Right lung (tissue), 10 donors: ENCODE measurements at places on chromosomes 4 and X. TPM values are rescaled to one million over a fixed set of nuclear protein-coding genes. Genes with fewer than 3 reads are reported as not detected.

DNA sequence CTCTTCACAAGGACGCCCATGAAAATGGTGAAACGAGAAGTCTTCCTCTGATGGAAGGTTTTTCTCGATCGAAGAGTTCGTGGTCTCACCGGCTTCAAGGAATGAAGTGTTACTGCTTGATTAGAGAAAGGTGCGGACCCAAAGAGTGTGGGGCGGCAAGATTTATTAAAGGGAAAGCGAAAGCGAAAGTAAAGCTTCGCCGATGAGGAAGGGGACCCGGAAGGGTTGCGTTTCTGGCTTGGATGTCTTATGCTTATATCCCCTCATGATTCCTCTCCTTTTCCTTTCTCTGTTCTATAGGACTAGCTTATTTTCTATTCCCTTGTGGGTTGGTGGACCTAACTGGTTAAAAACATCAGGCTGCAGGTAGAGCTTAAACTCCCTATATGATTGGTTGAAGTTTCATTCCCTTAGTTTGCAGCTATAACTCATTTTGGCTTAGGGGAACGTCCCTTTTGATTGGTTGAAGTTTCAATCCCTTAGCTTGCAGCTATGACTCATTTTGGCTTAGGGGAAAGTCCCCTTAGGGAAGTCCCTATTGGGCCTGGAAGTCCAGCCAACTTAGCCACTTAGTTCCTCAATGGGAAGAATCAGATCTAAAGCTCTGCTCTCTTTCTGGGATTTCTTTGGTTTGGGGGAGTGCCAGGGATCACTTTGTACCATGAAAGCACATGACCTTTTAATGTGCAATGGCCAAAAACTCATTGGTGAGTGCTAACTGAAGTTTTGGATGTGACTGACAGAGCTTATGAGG, 1025.0 kb upstream of the PCDH10 start:
- no peak for DNase-seq

The WDR17 gene
- 6.7 TPM for polyA plus RNA-seq

- no peak for DNase-seq
Measured at GRCh38 chr4:164343472-164343976, 410.4 kb upstream of the SMIM31 start.

The TBC1D8B gene
- polyA plus RNA-seq = 11.2 TPM

- no peak for DNase-seq
Measured at GRCh38 chrX:25083661-25084060, 67.9 kb upstream of the ARX start.

DNA sequence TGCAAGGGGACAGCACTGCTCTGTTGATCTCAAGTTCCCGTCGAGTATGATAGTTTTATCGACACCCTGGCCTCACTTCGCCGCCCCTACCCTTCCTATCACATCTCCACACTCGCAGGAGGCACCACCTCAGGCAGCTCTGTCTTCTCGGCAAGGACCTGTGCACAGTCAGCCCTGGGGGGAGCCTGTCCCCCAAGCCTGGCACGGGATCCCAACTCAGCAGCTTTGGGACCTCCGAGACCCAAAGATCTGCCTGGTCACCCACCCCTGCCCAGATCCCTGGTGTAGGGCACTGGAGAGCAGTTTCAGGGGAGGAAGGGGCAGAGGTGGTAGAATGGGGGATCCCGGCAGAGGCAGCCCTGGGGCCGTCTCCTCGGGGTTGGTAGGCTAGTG, 18.0 kb upstream of the UBA1 start:
- DNase-seq = no peak

DNA sequence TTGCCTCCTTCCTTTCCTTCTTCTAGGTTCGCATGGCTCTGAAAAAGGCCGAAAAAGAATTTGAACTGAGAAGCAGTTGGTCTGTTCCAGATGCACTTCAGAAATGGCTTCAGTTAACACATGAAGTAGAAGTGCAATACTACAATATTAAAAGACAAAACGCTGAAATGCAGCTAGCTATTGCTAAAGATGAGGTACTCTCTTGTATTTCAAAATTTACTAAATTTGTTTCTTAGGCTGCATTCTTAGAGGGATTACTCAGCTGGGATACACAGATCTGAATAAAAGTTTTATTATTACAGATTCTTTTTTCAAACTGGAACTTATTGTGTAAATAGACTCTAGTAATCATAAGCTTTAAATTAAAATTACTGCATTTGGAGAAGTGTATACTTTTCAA, 146.9 kb downstream of the STIM2 start:
- DNase-seq = no peak
